ENCODE measurements at places on chromosomes 4 and X. TPM values are rescaled to one million over a fixed set of nuclear protein-coding genes. Genes with fewer than 3 reads are reported as not detected.

DNA sequence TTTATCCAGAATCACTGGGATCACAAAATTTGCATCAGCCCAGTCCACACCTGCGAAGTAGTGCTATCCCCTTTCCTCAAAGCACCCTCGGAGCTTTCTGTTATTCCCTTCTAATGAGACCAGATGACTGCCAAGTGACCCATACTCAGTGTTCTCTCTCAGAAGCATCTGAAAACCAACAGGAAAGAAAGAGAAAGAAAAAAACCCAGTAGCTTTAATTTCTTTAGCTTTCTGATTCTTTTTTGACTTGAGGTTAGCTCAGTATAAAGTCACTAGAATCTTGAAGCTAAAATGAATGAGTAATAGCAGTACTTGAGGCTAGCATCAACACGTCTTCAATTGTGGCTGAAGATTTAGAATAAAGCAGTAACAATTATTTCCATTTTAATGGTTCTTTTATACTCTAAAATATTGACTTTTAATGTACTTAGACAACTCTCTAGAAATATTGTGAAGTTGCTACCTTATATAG lies 124.4 kb downstream of the ANK2 start:
- no peak for DNase-seq

- DNase-seq: no peak
Observed at GRCh38 chr4:123453061-123453680, 56.6 kb downstream of the SPRY1 start.

DNA sequence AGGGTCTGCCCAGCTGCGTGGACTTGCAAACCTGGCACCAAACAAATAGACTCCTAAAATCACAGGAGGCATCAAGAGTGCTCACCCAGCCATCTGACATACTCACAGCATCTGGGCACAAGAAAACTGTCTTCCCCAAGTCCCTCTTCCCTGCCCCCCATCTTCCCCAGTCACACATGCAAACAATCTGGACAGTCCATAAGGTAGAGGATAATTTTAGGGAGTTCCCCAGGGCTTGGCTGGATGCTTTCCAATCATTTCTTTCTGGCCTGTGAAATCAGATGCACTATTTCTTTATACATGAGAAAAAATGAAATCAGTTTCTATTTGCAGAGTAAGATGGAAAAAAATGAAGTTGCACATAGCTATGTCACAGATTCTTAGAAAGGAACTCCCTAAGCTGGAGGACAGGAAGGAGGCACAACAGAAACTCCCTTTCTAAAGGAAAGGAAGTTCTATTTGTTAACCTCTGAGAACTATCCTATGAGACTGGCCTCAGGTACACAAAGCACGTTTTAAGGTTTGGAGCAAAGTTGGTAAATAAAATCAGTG lies 342.3 kb downstream of the HNRNPD start:
- DNase-seq: no peak

DNA sequence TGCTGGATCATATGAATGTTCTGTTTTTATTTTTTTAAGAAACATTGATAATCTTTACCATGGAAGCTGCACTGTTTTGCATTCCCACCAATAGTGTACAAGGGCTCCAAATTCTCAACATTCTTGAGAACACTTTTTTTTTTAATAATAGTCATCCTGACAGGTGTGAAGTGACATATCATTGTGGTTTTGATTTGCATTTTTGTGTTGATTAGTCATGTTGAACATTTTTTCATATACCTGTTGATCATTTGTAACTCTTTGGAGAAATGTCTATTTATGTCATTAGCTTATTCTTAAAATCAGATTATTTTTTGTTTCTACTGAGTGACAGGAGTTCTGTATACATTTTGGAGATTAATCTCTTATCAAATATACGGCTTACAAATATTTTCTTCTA lies 408.5 kb downstream of the GLUD2 start:
- no peak for DNase-seq

DNA sequence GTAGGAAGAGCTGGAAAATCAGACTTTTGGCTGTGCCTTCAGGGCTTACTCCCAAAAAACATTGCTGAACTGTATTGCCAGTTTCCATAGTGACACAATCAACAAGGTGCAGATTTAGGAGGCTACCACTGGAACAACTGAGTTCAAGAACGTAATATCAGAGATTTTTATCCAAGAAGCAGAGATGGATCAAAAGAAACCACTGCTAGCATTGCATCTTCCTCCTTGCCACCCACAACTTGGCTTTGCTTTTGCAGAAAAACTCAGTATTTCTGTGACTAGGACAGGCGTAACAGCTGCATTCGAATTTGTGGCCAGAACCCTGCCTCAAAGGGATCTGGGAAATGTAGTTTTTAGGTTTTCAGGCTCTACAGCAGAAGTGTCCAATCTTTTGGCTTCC lies 27.8 kb upstream of the WDFY3 start:
- DNase-seq: no peak

DNA sequence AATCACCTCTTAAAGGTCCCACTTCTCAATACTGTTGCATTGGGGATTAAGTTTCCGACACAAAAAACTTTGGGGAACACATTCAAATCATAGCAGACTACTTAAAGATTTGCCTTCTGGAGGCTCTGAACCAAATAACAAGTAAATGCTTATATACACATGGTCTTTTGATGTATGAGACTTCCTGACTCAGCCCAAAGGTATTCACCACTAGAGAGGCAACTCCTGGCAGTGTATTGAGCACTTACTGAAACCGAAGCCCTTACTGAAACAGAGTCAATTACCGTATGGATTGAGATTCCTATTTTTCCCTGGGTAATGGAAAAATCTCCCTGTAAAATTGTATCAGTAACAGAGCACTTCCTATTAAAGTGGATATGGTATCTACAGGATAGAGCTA lies 45.4 kb downstream of the ZCCHC13 start:
- no peak for DNase-seq

The SSX4B gene
- total RNA-seq: not detected

The OPHN1 gene
- total RNA-seq: 4.1 TPM

DNA sequence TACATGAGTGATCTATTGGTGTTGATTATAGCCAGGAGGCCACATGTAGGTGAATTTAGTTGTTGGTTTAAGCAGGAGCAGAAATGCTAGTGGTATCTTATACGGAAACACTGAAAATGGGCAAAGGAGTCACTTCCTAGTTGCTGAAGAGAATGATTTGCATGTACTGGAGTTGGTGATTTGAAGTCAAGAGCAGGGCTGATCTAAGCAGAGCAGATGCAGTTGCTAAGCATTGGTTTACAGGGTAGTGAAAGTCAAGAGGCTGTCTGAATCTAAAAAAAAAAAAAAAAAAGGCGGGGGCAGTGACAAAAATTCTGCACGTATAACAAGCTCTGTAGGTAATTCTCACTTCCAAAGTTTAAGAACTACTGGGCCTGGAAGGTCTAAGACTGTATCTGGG lies 90.4 kb upstream of the HPRT1 start:
- no peak for DNase-seq

DNA sequence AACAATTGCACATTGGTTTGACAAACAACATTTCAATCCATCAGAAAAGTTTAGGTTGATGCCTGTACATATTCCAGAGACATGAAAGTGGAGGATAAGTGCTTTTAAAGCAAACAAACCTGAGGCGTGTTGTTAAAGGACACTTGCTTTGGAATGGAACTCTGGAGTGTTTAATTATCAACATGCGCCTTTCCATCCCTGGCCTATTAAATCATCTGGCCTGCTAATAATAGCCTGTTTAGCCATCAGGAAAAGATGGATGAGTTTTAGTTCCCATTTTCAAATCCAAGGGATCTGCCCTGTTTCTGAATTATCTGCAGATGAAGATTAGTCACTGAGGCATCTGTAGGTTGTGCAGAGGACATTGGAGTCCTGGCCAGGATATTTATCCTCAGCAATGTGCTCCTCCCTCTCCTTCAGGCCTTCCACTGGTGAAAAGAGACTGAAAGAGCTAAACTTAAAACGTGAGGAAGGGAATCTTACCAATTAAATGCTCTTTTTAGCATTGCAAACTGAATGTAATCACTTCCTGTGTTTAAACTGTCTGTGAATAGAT lies 388.9 kb downstream of the PPARGC1A start:
- DNase-seq: no peak

DNA sequence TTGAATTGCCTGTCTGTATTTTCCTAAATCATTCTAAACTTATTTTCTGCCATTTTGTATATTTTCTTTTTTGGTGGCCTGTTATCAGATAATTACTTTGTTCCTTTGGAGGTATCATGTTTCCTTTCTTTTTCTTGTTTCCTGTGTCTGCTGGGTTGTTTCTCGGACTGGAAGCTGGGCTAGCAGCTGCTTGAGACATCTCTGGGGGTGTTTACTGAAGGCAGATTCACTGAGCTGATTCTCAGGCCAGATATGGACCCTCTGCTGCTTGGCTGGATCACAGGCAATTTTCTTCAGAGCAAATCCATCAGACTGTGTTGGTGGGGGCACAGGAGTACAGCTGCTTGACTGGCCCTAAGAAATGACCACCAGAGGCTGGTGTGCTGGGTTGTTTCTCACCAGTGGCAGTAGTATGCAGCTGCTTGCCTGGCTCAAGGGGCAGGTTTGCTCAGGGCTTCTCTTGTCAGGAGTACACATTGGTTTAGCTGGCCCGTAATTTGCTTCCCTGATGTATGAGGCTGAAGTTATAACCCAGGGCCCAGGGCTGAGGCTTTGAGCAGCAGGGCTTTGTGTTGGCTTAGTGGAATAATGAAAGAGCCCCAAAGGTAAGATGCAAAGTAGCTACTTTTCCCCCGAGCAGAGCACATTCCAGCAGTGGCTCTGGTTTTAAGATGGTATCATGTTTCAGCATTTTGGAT lies 680.6 kb downstream of the TECRL start:
- no peak for DNase-seq

- no peak for DNase-seq
Observed at GRCh38 chr4:137253949-137254348, 278.3 kb downstream of the PCDH18 start.

DNA sequence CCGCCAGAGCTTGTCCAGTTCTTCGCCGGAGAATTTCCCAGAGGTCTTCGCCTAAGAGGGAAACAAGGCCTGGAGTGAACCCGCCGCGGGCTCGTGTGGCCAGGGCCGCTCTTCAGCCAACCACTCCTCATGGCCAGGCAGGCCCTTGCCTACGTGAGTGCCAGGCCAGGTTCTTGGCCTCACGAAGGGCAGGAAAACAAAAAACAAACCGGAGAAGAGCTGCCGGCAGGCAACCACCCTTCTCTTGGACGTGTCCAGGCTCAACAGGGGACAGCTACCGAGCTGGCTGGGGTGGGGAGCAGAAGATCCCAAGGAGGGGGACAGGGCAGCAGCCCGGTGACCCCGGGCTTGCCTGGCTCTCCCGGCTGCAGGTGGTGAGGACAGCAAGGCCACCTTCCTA lies 13.3 kb downstream of the LRPAP1 start:
- no peak for DNase-seq

DNA sequence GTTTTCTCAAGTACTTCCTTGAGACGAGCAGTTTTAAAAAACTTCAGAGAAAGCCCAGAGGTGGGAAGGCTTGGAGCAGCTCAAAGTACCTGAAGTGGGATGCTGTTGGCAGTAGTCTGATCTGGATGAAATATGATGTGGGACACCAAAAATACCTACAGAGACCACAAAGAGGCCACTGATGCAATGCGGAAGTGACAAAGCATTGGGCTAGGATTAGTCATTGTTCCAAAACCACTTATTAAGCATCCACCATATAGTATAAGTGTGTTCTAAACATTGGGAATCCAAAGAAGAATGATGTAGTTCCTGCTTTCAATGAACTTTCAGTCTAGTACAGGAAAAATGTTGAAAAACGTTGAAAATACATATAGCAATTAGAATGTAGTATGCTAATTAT lies 386.1 kb upstream of the CNKSR2 start:
- DNase-seq: no peak

The TEX13B gene
- total RNA-seq: not detected

GRCh38 chrX:33968611-33969010 lies 163.5 kb downstream of the FAM47A start:
- no peak for DNase-seq

DNA sequence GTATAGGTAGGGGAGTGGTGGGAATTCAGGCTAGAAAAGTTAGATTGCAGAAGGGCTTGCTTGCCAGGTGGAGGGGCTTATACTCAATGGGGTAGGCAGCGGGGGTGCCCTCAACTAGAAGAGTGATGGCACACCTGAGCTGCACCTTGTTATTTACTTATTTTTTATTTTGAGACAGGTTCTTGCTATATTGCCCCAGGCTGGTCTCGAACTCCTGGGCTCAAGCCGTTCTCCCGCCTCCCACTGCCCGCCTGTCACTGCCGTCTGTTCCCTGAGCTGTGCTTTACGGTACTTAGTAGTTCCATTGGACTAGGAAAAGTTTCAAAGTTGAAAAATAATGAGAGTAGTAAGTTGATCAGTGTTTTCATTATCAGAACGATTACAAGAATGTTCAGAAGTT lies 2.0 kb downstream of the ZFX start:
- no peak for DNase-seq

DNA sequence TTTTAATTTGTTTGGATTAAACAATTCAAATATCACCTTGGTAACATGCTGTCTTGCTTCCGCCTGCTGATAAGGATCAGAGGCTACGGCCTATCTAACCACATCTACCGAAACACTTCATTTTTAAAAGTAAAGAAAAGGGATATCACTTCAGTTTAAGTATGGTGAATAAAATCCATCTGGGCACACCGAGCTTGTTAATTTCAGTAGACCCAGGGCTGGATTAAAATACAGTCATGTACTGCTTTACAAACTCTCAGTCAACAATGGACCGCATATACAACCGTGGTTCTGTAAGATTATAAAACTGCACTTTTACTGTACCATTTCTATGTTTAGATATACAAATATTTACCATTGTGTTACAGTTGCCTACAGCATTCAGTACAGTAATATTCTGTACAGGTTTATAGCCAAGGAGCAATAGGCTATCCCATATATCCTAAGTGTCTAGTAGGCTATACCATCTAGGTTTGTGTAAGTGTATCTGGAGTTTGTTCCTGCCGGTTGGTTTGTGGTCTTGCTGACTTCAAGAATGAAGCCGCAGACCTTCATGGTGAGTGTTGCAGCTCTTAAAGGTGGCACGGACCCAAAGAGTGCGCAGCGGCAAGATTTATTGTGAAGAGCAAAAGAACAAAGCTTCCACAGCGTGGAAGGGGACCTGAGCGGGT lies 40.0 kb downstream of the SEPTIN11 start:
- DNase-seq: peak; percentile 47

- no peak for DNase-seq
Observed at GRCh38 chrX:105653891-105654290, 168.4 kb upstream of the NRK start.

The TCP11X2 gene
- total RNA-seq: 0.38 TPM

- DNase-seq: no peak
Observed at GRCh38 chrX:144730471-144730870, 516.8 kb upstream of the SPANXN1 start.

The TIMM8A gene
- 19.6 TPM for total RNA-seq

The SPANXA2 gene
- not detected for total RNA-seq

All from right cardiac atrium (tissue), 5 donors.